ENCODE measurements at places on chromosomes 4 and X.

DNA sequence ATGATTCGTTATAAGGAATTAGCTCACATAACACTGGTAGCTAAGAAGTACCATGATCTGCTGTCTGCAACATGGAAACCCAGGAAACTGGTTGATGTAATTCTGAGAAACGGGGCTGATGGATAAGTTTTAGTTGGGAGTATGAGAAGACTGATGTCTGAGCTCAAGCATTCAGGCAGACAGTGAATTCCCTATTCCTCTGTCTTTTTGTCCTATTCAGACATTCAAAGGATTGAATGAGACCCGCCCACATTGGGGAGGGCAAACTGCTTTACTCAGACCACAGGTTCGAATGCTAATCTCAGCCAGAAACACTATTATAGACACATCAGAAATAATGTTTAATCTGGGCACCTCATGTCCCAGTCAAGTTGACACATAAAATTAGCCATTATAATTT is 515.5 kb downstream of the STPG2 start:
- no peak for DNase-seq

DNA sequence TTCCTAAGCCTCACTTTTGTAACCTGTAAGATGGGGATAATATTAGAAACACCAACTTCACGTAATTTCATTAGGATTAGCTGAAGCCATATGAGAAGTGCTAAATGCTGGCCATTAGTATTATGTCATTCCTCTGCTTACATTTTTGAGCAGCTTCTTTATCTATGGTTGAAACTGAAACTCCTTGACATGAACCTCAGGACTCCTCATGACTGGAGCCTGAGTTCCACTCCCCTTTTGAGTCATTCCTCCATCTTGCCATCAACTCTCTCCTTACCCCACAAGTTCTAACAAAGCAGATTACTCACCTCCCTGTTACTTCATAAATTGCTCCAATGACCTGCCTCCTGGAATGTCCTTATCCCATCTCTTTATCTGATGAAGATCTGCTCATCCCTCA is 123.2 kb upstream of the KCNIP4 start:
- DNase-seq: no peak

DNA sequence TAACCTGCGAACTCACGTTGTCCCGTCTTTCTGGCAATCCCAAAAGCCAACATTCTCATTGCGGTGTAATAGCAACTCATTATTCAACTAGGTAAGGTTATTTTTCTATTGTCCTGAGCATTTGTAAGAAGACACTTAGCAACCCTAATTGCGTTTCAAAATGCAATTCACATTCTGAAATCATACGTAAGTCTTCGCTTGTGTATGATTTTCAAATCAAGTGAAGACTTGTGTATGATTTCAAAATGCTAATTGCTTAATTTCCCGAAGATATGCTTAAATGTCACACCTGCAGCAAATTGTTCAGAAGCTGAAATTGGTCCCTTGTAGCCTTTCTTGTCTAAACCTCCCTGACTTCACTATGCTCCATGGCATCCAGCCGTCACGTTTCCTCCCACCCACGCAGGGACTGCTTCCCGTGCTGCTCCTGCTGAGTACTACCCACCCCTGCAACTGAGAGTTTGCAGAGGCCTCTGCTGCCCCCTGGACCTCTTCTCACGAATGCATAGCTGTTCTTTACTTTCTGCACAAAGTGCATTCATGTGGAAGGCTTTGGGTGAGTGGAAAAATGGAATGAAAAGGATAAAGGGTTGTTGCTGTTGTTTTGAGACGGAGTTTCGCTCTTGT is 40.8 kb upstream of the CLDN24 start:
- DNase-seq: no peak

- peak; percentile 52 for DNase-seq
These were observed 6.8 kb downstream of the PDS5A start for GRCh38 chr4:39970671-39971640.

GRCh38 chr4:150176547-150176946 is 98.3 kb downstream of the DCLK2 start:
- no peak for DNase-seq

GRCh38 chr4:39614487-39615162 is 24.0 kb downstream of the SMIM14 start:
- DNase-seq: peak; percentile 21

DNA sequence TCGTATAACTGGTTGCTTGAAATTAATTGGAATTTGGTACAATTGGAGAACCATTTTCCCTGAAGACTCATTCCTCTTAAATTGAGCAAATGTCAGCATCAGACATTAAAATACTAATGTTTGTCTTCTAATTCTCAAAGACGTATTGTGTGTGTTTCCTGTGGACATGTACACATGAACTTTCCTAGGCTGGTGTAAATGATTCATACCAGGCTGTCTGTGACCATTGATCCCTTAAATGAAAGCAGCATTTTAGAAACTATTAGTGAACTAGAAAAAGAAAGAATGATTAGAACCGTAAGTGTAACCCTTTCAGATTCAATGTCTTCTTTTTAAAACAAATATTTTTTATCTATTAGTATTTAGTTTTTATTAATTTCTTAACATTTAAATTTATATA is 332.9 kb downstream of the PPP3CA start:
- no peak for DNase-seq

DNA sequence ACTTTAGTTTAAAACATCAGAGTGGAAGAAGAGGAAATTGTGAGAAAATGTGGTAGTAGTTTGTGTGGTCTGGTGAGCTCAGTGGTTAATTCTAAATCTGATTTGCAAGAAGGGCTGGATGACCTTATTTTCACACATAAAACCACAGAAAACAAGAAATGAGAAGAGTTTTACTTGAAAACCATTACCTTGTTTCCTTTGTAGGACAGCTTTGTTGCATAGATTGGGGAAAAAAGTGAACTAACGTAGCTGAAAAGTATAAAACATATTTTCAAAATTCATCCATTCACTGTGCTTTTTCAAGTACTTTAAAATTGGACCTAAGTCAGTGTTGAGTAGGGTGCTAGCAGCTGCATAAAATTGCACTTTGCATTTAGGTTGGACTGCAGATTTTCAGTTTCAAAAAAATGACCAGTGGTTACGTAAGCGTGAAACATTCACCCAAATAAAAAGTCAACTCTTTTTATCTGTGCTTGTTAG is 211.3 kb downstream of the ARHGAP10 start:
- peak; percentile 13 for DNase-seq

Data from suppressor macrophage treated with lipopolysaccharide for 4 hours (primary cell).